Activated naive CD8-positive, alpha-beta T cell treated with anti-CD3 and anti-CD28 coated beads, Interleukin-2, amount 50 U/mL, for 24 hours (primary cell): ENCODE measurements at places on chromosomes 12 and 14.

DNA sequence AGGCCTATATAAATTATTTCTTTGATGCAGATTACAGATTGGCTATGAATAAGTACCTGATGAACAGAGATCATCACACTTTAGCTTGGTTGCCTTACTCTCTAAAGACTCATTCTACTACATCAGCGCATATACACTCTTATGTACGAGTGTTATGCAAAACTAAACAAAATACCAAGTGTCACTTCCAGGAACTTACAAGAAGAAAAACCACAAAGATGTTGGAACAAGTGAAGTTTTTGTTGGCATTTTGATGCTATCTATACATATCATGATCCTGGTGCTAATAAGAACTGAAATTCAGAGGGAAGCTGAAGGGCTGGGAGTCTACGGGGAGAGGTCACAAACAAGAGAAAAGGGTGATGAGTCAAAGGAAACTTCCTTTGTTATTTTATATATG, 47.9 kb upstream of the CERS5 start:
- H3K4me1 ChIP-seq = peaks cover 54% of the 10 kb centered on the region
- DNase-seq = no peak
- no peak overlapping the region for H3K27ac ChIP-seq
- H3K27me3 ChIP-seq = no peaks in the 10 kb centered on the region

- H3K27me3 ChIP-seq = peaks cover 3% of the 10 kb centered on the region
- H3K4me3 ChIP-seq = no peak overlapping the region
- no peaks in the 10 kb centered on the region for H3K36me3 ChIP-seq
- DNase-seq = no peak
- H3K4me1 ChIP-seq = no peaks in the 10 kb centered on the region
Observed at GRCh38 chr14:39247256-39247655, 13.5 kb downstream of the MIA2 start.

- H3K27ac ChIP-seq = peak overlapping the region; percentile 90
- H3K36me3 ChIP-seq = peaks cover 61% of the 10 kb centered on the region
- peak; percentile 59 for DNase-seq
- peaks cover 1% of the 10 kb centered on the region for H3K27me3 ChIP-seq
- peaks cover 37% of the 10 kb centered on the region for H3K4me1 ChIP-seq
Observed at GRCh38 chr12:92143686-92144630, 1.7 kb downstream of the BTG1 start.

GRCh38 chr12:66767536-66767935, 88.7 kb upstream of the GRIP1 start:
- peaks cover 2% of the 10 kb centered on the region for H3K27me3 ChIP-seq
- H3K4me3 ChIP-seq = no peak overlapping the region
- no peak for DNase-seq
- peaks cover 37% of the 10 kb centered on the region for H3K4me1 ChIP-seq

DNA sequence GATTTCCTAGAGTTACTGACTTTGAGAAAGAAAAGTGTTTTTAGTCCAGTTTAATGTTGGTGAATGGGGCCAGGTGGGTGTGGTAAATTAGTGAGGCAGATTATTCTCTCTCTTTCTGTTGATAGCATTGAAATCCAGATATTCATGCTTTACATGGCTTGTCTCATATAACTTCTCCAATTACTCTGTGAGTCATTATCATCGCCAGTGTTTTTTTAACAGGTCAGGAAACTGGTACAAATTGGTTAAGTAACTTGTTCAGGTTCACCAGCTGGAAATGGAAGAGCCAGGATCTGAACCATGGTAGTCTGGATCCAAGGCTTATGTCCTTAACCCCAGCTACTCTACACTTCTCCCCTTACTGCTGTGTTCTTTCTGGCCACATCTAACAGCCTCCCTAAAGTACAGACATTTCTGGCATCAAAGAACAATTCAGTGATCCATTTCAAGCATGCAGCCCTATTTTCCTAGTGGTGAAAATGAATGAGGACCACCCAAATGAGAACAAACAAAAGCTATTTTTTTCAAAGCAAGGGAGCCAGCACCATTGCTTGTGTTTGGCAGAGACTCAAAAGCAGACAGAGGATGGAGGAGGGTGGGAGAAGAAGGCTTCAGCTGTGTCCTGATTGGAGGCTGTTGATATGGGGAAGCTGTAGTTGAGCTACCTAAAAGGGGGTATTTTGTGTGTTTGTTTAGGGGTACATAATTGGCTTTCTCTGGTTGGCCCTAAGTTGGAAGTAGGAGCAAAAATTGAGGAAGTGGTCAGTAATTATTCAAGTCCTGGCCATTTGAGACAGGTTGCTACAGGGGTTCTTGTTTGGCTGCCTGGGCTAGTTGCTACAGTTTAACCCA, 1.7 kb downstream of the IRAK3 start:
- H3K4me3 ChIP-seq = peak overlapping the region; percentile 6
- no peak overlapping the region for H3K27ac ChIP-seq

GRCh38 chr14:75234173-75235115, 44.2 kb upstream of the FOS start:
- no peak overlapping the region for H3K4me3 ChIP-seq
- peaks cover 36% of the 10 kb centered on the region for H3K4me1 ChIP-seq
- DNase-seq = no peak
- H3K36me3 ChIP-seq = no peaks in the 10 kb centered on the region
- no peaks in the 10 kb centered on the region for H3K27me3 ChIP-seq

- no peaks in the 10 kb centered on the region for H3K4me1 ChIP-seq
- H3K27me3 ChIP-seq = no peaks in the 10 kb centered on the region
- no peak overlapping the region for H3K27ac ChIP-seq
- no peak overlapping the region for H3K4me3 ChIP-seq
- DNase-seq = no peak
Observed at GRCh38 chr14:80231702-80232101, 20.4 kb upstream of the DIO2 start.

GRCh38 chr14:74459289-74459946, 33.4 kb upstream of the SYNDIG1L start:
- peak; percentile 43 for DNase-seq
- H3K4me3 ChIP-seq = no peak overlapping the region
- no peaks in the 10 kb centered on the region for H3K4me1 ChIP-seq
- H3K36me3 ChIP-seq = no peaks in the 10 kb centered on the region

DNA sequence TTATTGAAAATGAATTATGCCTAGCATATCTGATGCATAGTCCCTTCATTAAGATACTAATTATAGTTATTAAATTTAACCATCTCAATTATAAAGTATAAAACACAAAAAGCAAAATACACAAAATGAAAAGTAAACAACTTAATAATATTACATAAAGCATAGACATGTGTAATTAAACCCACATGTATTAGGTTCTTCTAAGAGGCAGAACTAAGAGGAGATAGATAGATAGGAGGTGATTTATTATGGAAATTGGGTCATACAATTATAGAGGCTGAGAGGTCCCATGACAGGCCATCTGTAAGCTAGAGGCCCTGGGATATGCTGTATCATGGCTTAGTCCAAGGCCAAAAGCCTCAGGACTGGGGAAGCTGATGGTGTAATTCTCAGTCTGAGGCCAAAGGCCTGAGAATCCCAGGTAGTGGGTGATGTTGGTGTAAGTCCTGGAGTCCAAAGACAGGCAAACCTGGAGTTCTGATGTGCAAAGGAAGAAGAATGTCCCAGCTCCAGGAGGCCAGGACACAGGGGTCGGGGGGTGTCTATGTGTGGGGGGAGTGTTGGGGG, 953.3 kb downstream of the TRHDE start:
- no peaks in the 10 kb centered on the region for H3K27me3 ChIP-seq
- no peak overlapping the region for H3K27ac ChIP-seq
- no peaks in the 10 kb centered on the region for H3K4me1 ChIP-seq
- DNase-seq = no peak
- no peak overlapping the region for H3K4me3 ChIP-seq

GRCh38 chr12:58678753-58679152, 241.6 kb downstream of the LRIG3 start:
- DNase-seq = no peak
- no peaks in the 10 kb centered on the region for H3K27me3 ChIP-seq
- no peak overlapping the region for H3K4me3 ChIP-seq
- peaks cover 2% of the 10 kb centered on the region for H3K36me3 ChIP-seq
- no peak overlapping the region for H3K27ac ChIP-seq

DNA sequence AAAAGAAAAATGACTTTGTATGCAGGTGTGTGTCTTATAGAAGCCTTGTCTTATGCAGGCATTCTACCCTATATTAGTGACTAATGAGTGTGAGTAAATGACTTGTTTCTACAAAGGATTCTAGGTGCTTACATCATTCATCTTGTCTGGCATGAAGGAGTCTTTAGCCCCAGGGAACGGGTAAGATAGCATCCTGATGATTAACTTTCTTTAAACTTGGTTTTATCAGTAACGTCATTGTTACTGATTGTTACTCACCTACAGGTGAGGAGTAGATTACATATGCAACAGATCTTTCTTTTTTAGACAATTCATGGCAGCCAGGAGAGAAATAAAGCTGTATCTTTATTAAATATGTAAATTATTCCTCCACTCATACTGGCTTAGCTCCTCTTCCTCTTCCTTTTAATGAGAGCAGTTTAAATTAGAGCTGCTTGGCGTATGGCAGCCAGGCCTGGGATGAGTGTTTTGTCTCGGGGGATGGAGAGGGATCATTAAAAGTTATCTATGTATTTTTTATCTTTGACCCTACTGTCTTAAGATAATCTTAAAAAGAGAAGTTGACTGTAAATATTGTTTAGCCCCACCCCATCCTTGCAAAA, 57.2 kb upstream of the ATP2A2 start:
- H3K36me3 ChIP-seq = no peaks in the 10 kb centered on the region
- no peaks in the 10 kb centered on the region for H3K4me1 ChIP-seq
- H3K27ac ChIP-seq = no peak overlapping the region
- no peak overlapping the region for H3K4me3 ChIP-seq
- no peak for DNase-seq
- no peaks in the 10 kb centered on the region for H3K27me3 ChIP-seq
